ENCODE measurements at places on chromosomes 12 and 14.

GRCh38 chr12:82325540-82326336 is 32.4 kb downstream of the CCDC59 start:
- DNase-seq, result no peak

- no peak for DNase-seq
Observed at GRCh38 chr14:67883717-67884116, 64.1 kb downstream of the RAD51B start.

GRCh38 chr12:132403636-132404434 is 74.4 kb upstream of the GALNT9 start:
- DNase-seq, result no peak

GRCh38 chr12:23847857-23848256 is 101.6 kb downstream of the SOX5 start:
- no peak for DNase-seq

- DNase-seq, result no peak
Observed at GRCh38 chr12:14211947-14212387, 153.5 kb upstream of the ATF7IP start.

DNA sequence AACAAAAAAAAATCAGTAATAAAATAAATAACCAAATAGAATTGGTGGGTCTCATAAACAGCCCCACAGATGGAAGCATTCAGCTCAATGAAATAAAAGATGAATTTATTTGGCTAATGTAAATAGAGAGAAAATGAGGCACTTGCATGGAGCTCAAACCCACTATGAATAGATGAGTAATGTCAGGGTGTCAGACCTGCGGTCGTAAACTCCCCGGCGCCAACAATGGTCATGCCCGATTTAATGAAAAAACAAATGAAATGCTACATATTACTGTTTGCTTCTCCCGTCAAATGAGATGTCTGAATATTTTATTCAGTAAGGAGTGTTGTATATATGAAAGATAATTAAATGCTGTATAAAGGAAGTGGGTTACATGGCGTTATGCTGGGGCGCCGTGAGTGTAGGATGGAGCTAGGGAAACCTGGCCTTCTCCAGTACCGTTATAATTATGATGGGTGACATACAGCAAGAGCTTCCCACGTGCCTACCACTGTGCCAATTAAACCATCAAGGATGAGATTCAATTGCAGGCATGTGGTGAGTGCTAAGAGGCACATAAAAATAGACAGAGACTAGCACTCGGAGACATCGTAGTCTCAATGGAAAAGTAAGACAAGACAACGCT is 648.1 kb downstream of the BCL11B start:
- DNase-seq, result no peak

- DNase-seq, result no peak
Observed at GRCh38 chr12:93839064-93839463, 161.9 kb downstream of the CRADD start.

GRCh38 chr14:33809396-33809981 is 141.4 kb downstream of the EGLN3 start:
- DNase-seq, result no peak

DNA sequence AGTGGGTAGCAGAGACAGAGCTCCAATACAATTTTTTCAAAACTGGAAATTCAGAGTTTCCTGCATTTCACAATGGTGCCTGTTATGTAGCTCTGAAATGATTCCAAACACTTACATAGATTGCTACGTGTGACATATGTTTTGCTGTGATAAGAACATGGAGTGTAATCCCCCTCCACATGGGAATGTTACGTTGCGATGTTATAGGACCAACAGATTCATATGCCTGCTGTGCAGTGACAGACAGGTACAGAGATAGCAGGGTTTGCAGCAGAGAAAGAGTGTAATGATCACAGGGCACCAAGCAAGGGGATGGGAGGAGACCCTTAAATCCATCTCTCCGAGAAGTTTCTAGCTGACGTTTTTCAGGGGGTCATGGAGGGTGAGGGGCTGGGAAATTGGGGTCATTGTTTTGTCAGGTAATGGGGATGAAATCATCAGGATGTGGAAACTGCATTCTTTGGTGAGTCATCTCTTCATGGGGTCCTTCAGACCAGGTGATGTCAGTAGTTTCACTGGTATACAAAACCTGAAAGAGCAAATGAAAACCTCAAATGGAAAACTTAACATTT is 76.6 kb upstream of the OSBPL8 start:
- no peak for DNase-seq

GRCh38 chr14:69326611-69327010 is 66.7 kb downstream of the GALNT16 start:
- no peak for DNase-seq

DNA sequence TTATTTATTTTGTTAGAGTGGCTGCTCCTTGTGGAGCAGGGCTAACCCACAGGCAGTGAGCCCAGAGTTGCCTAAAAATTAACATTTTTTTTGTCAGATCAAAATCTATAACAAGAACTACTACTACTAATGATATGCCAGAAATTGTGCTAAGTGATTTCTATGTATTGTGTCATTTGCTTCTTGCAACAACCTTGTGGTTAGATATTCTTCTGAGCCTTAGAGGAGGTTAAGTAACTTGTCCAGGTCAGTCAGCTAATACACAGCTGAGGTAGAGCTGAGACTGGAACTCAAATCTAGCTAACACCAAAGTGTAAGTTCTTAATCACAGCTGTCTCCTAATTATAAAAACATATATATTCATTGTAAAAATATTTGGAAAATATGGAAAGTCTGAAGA is 29.8 kb downstream of the CFL2 start:
- no peak for DNase-seq

DNA sequence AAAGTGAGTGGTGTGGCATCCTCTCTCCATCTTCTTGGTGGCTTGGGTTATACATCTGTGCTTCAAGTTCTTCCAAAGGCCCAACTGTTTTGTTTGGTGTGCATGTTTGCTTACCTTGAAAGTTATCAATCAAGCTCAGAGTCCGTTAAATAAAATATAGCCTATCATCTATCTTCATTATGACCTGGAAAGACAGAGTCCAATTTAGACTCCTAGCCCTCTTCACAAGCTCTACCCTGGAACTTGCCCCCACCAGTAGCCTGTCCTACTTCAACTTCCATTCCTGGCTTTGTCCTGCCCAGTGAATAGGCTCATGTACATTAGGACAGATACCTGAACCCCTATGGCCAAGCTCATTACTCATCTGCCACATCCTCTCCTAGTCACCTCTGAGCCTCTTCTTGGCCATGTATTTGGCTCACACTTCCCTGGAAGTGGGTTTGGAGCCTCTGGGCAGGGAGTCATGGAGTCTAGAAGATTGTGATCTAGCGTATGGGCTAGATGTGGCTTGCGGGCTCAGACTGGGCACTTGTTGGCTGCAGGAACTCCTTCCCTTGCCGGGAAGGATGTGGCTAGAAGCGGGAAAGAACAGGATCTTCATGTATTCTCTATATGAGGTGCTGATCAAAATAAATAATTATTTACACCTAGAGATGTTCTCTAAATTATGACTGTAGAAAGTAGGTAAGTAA is 6.4 kb upstream of the SSTR1 start:
- no peak for DNase-seq

- no peak for DNase-seq
Observed at GRCh38 chr14:65290830-65291229, 121.7 kb upstream of the FUT8 start.

DNA sequence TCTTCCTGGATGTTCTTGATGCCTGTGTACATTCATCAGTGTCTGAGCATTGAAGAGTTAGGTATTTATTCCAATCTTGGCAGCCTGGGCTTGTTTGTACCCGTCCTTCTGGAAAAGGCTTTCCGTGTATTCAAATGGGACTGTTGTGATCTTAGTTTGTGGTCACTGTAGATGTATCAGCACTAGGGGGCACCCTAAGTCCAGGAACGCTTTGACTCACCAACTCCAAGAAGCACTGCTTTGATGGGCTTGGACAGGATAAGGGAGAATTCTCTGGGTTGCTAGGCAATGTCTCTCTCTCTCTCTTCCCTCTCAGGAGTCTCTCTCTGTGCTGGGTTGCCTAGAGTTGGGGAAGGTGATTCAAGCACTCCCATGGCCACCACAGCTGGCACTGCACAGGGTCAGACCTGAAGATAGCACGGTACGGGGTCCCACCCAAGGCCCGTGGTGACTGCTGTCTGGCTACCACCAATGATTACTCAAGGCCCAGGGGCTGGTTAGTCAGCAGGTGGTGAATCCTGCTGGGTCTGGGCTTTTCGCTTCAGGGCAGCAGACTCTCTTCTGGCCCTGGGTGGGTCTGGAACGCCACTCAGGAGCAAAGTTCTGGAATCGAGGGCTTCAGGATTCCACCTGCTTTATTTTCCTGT is 211.1 kb upstream of the RGS6 start:
- DNase-seq, result peak; percentile 14

DNA sequence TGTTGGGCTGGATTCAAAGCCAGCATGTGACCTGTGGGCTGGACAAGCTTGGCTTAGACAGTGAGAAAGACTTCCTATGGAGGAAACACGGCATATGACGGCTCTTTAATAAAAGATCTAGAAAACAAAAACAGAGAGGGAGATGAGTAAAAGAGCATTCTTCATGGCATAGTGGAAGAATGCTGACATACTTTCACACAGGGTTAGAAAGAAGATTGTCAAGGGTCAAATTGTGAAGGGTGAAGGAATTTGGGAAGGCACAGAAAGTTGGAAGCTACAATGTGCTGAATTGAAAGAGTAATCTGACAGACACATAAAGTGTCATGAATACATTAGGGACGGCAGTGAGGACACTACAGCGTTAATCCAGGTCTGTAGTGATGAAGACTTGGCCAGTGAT is 63.4 kb downstream of the GALNT4 start:
- DNase-seq, result no peak

DNA sequence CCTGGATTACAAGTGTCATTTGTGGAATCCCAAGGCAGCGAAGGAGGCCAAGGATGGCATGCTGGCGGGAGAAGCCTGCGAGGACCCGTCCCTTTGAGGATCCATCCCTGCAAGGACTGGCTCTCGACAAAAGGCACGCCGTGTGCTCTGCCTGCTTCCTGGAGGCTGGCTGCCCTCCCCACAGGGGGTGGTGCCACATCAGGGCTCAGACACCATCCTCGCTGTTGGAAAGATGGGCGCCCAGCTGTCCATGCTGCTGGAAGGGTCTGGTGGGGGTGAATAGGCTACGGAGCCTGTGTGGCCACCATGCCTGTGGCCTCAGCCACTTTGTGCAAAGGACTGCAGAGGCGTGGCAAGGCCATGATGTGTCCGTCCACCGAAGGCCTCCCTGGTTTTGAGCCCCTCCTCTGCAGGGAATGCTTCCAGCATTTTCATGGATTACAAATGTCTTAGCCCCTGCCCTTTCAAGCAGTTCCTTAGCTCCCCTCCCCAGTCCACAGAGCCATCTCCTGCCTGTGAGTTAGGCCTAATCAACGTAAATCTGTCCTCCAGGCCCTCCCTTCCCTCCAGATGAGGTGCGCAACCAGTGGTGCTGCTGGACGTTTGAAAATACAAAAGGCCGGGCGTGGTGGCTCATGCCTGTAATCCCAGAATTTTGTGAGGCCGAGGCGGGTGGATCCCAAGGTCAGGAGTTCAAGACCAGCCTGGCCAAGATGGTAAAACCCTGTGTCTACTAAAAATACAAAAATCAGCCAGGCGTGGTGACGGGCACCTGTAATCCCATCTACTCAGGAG is 22.1 kb downstream of the ZBTB42 start:
- no peak for DNase-seq

- DNase-seq, result no peak
Observed at GRCh38 chr12:116294454-116295165, 17.1 kb upstream of the MED13L start.

DNA sequence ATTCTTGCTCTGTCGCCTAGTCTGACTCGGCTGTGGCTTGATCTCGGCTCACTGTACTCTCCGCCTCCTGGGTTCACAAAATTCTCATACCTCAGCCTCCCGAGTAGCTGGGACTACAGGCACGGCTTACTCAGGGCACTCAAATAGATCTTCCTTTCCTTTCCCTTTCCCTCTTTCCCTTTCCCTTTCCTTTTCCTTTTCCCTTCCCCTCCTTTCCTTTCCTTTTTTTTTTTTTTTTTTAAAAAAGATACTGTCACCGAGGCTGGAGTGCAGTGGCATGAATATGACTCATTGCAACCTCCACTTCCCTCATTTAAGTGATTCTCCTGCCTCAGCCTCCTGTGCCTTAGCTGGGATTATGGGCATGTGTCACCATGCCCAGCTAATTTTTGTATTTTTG is 86.0 kb downstream of the AEBP2 start:
- DNase-seq, result no peak

DNA sequence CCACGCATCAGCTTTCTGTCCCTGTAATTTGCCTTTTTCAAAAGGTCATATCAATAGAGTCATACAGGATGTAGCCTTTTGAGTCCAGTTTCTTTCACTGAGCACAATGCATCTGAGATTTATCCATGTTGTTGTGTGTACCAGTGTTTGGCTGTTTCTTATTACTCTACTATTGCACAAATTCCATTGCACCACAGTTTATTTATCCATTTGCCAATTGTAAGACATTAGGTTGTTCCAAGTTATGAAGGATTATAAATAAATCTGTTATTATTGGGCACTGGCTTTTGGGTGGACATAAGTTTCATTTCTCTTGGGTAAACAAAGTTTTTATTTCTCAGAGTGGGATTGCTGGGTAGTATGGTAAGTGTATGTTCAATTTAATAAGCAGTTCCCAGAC is 68.3 kb upstream of the TBPL2 start:
- no peak for DNase-seq

DNA sequence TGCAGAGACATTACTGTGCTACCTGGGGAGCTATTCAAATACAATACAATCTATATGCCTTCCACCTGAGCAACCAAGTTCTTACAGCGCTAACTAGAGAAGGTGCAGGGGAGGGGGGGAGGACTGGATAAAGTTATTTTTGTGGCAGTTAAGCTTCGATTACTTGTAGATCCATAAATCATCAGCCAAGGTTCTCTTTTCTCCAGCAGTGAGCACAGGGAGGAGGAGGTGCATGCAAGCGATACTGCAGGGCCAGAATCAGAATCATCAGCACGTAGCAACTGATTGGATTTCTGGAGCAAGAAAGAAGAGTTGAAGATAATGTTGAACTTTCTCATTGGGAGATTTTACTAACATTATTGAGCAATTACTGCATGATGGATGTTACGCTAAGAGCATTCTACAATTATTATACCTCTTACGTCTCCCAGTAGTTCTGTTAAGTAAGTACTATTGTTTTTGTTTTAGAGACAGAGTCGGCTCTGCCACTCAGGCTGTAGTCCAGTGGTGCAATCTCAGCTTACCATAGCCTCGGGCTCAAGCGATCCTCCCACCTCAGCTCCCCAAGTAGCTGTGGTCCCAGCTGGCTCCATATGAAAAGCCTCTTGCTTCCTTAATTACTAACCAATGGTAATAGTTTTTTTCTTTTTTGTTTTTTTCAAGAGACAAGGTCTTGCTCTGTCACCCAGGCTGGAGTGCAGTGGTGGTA is 74.6 kb upstream of the EEA1 start:
- DNase-seq, result no peak

- DNase-seq, result no peak
Observed at GRCh38 chr14:54691525-54692283, 124.8 kb downstream of the SAMD4A start.

- DNase-seq, result no peak
Observed at GRCh38 chr12:93381161-93381975, 3.6 kb downstream of the NUDT4 start.

GRCh38 chr12:4027412-4027811 is 154.2 kb upstream of the PARP11 start:
- DNase-seq, result no peak

GRCh38 chr12:129937426-129937825 is 33.6 kb upstream of the TMEM132D start:
- no peak for DNase-seq

- DNase-seq, result no peak
Observed at GRCh38 chr12:18818579-18819268, 80.8 kb downstream of the CAPZA3 start.
